ENCODE measurements at places on chromosomes 3 and 15.

DNA sequence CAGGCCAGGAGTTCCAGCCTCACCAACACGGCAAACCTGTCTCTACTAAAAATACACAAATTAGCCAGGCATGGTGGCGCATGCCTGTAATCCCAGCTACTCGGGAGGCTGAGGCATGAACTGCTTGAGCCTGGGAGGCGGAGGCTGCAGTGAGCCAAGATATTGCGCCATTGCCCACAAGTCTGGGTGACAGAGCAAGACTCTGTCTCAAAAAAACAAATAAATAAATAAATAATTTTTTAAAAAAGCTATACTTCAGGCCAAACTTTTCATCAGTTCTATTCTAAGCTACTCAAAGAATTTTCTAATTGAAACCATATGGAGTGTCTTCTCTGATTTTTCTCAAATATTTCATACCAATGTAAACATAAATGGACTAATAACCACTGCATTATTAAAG is 43.5 kb downstream of the PHC3 start:
- no peak for DNase-seq

GRCh38 chr3:113234688-113235260 is 23.4 kb downstream of the BOC start:
- no peak for DNase-seq

DNA sequence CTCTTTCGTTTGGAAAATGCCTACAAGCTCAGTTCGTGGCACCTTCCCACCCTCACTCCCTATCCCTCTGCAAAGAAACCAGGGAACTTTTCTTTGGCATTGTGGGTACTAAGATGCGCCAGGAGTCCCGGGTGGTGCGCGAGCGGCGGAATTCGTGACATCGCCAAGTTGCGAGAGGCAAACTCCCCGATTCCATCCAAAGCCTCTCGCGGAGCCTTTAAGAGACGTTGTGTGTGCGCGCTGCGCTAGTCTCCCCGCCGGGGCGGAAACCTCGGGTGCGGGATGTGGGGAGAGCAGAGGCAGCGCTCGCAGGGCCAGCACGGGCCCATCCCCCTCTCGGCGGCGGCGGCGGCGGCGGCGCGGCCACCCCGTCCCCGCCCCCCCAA is 443 bp upstream of the NR2F2 start:
- peak; percentile 86 for DNase-seq

DNA sequence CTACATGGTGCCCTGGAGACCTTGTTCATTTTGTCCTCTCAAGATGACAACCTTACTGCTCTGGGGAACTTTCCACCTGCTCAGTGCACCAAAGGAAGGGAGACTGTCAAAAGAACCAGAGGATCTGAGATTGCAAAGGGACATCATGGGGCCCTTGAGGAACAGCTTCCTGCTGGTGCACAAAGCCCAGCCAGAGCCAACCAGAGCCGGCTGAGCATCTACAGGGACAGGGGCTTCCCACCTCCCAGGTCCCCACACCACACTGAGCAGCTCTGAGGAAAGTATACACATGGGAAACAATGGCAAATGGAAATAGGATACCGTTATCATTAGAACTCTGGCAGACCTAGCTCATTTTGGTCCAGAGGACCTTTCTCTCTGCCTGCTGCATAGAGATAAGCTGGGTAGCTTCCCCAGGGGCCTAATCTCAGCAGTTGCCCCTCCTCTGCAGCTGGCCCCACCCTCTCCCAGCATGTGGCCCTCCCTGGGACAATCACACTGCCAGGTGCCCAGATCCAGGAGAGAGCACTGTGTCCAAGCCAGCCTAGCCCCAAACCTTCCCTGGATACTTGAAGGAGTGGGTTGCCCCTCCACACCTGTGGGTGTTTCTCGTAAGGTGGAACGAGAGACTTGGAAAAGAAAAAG is 123.4 kb upstream of the PRR20G start:
- no peak for DNase-seq

DNA sequence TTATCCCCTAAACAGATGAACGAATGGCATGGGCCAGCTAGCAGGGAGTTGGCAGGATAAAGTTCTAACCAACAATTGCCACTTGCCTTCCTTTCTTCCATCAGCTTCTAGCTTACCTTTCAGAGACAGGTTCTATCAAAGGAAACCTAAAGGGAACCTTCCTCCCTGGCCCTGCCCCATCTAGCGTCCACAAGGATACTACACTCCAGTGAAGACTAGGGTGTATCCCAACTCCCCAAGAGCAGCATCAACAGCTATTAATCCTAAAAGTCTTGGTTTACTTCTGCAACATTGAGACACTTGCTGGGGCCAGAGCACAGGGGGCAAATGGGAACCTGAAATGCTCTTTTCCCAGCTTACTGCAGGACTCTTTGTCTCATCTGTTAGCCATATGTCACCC is 37.0 kb upstream of the TMC3 start:
- DNase-seq = no peak

DNA sequence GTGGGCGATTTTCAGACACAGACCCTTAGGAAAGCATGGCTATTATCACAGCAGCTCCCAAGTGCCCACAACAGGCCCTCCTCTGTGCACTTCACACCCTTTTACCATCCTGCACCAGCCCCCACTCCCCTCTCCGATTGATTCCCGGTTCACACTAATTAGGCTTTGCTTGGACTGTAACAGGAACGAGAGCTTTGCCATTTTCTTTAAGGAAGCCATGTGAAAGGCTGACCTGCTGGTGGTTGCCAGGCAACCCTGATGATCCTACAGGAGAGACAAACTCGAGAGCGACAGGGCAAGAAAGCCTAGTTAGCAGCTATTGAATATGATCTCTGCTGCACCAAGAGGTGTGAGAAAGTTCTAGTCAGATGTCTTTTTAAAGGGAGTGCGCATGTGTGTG is 28.2 kb upstream of the DET1 start:
- no peak for DNase-seq

GRCh38 chr3:64872345-64872744 is 184.5 kb upstream of the ADAMTS9 start:
- DNase-seq = no peak

DNA sequence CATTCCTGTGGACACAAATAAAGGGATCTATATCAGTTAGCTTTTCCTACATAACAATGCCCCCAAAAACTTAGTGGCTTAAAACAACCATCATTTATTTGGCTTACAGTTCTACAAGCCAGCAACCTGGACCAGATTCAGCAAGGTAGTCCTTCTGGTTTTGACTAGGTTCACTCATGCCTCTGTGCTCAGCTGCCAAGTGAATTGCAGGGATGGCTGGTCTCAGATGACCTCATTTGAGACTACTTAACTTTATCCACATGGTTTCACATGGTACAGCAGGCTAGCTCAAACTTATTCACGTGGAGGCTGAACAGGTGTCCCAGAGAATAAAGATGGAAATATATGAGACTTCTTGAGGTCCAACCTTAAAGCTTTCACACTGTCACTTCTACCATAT is 119.3 kb upstream of the BFSP2 start:
- no peak for DNase-seq

GRCh38 chr3:182809531-182809930 is 16.2 kb downstream of the ATP11B start:
- no peak for DNase-seq

DNA sequence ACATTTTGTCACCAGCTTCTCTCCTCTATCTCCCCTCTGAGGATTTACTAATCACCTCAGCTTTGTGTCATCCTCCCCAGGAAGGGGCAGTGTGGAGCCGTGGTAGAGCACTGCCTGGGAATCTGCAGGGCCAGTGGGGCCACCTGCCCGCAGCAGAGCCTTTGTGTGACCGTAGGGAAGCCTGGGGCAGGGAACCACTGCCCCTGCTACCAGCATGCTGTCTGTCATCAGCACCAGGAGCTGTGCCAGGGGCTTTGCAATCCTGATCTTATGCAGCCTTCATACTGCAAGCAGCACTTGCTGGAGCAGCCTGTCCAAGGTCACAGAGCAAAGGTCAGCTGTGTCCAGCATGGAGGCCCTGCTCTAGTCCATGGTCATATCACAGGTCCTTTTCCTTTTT is 170.2 kb upstream of the IL12A start:
- DNase-seq = no peak

DNA sequence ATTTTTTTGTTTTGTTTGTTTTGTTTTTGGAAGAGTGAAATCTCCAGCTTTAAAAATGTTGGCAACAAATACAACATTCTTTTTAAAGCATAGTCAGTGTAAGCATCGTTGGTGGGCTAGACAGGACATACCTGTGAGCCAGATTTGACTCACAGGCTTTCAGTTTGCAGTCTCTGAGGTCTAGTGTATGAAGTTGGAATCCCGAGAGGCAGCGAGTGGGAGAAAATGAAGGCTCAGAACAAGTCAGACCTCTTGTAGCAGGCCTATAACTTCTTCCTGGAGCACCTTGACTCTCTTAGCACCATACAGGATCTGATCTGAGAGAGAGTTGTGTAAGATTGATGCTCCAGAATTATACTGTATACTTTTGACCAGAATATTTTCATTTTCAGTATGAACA is 60.2 kb downstream of the CNTN4 start:
- no peak for DNase-seq

DNA sequence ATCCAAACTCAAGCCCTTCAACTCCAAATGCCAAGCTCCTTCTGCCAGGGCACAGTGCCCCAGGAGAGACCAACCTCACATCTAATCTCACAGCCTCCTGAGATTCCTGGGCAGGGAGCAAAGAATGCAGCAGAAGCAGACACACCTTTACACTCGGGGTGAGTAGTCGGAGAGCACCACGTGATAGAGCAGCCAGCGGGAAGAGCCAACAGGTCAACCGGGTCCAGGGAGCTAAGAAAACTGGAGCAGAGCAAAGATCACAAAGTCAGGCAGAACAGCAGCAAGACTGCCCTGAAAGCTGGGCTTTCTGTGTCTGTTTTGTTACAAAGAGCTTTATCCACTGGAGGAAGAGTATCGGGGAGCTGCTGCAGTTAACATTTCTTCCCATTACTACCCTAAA is 4.2 kb downstream of the B3GALNT1 start:
- no peak for DNase-seq

- no peak for DNase-seq
Observed at GRCh38 chr3:15454965-15455364, 27.6 kb downstream of the EAF1 start.

GRCh38 chr15:48001393-48002039 is 119.3 kb upstream of the SLC24A5 start:
- DNase-seq = no peak

GRCh38 chr3:149163066-149163465 is 33.6 kb downstream of the HPS3 start:
- no peak for DNase-seq

DNA sequence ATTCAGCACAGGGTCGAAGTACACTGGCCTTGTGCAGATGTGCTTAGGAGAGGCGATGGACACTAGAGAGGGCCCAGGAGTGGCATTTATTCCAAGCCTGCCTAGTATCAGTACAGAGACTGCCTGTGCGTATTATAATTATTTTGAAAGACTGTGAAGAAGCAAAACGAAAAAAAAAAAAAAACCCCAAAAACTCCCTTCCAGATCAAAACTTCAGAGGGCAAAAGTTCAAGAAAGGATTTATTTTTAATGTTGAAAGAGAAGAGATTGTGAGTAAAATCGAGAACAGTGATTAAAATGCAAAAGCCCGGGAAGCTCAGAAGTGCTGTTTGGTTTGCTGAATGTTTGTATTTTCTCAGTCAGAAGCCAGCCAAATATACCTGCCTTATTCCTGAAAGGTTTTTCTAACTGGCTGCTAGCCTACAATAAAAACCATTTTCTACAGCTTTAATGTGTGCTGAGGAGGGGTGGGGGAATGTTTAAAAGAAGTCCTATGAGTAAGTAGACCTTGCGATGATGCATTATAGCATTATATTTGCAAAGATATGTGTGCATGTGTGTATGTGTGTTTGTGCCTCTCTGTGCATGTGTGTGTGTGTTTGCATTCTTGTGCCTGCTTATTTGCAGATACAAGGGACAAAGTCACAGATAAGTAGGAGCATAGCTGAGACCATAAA is 19.3 kb upstream of the LZTFL1 start:
- no peak for DNase-seq

- DNase-seq = no peak
Observed at GRCh38 chr3:183331498-183331897, 78.4 kb downstream of the B3GNT5 start.

DNA sequence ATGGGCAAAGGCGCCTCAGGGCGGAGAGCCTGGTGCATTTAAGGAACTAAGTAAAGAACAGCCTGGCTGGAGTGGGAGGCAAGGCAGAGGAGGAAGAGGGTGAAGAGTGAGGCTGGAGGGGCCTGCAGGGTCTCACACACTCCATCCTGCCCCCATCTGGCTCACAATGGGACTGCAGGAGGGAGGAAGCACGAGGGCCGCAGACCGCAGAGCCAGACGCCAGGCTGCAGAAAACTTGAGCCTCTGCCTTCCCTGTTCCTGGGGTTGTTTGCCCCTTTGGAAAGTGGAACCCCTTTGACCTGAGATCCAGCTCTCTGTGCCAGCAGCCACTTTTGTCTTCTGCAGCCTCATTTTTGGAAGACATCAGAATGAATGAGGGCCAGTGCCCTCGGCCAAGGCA is 138.0 kb downstream of the SRGAP3 start:
- DNase-seq = no peak

DNA sequence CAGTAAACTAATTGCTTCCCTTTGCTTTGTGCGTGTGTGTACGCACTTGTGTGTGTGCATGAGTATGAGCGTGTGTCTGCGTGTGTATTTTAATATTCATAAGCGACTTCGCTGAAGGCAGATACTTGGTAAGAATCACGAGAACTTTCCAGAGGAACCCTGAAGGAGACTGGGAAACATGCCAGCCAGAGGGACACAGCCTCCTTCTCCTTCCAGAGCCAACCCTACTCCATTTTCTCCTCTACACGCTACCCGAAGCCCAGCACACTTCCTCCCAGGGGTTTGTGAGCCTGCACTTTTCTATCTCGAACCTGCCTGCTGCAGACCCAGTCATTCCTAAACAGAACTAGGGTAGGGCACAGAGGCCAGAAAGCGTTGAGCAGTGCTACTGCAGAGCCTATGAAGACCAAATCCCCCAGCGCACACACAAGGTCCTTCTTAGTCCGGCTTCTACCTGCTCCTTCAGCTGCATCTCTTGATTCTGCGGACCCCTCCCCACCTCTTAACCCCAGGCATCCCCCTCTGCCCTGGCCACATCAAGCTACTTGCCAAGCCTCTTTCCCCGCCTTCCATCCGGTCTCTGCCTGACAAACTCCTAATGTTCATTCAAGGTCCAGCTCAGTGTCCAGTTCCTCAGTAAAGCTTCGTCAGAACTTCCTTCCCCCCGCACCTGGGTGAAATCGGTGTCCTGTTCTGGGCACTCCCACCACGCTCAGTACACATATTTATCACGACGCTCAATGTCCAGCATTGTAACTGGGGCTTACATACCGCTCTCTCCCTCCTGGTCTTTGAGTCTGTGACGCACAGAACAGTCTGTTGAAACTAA is 191.8 kb downstream of the FAM43A start:
- no peak for DNase-seq

DNA sequence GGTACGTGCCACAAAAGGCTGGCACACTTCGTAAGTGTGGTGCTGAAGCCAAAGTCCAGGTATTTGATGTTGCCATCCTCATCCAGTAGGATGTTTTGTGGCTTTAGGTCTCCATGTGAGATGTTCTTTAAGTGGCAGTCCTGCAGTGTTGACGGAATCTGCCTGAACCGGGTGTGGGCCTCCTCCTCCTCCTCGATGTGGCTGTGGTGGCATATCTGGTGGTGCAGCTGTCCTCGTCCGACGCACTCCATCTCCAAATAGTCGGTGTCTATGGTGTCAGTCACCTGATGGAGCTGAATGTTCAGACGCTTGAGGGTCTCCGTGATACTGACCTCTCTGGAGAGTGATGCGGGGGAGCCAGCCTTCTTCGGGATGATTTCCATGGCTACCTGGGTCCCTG is 30.5 kb upstream of the ACAD9 start:
- DNase-seq = no peak
